ENCODE measurements at places on chromosomes 2 and 18.

- no peaks in the 10 kb centered on the region for H3K4me1 ChIP-seq
- no peak overlapping the region for H3K27ac ChIP-seq
- no peak overlapping the region for H3K4me3 ChIP-seq
- no peaks in the 10 kb centered on the region for H3K36me3 ChIP-seq
- peaks cover 7% of the 10 kb centered on the region for H3K27me3 ChIP-seq
- DNase-seq, result no peak
These were observed 11.6 kb upstream of the BOK start for GRCh38 chr2:241546771-241547498.

- H3K36me3 ChIP-seq, result peaks cover 35% of the 10 kb centered on the region
- H3K27me3 ChIP-seq, result no peaks in the 10 kb centered on the region
- H3K4me1 ChIP-seq, result no peaks in the 10 kb centered on the region
These were observed 84.5 kb downstream of the ABI2 start for GRCh38 chr2:203412546-203413331.

- H3K36me3 ChIP-seq, result peaks cover 30% of the 10 kb centered on the region
- H3K4me3 ChIP-seq, result no peak overlapping the region
- no peak for DNase-seq
These were observed 175.9 kb downstream of the NBAS start for GRCh38 chr2:15385184-15385583.

DNA sequence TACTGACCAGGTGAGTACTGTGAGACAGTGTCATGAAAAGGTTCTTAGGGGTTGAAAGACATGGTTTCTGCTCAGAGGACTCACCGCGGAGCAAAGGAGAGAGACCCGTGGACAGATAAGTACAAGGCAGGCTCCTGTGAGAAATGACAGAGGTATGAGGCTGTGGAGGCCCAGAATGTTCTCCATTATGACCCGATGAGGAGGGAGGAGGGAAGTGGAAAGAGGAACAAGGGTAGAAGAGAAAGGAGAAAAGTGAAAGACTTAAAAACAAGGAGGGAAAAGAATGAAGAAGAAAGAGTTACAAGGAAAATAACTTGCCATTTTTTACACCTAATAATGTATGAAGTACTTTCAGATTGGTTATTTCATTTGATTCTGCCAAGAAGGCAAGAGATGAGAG is 29.8 kb downstream of the MAPRE3 start:
- H3K4me3 ChIP-seq, result no peak overlapping the region
- peaks cover 9% of the 10 kb centered on the region for H3K27me3 ChIP-seq
- peak overlapping the region; percentile 60 for H3K27ac ChIP-seq
- DNase-seq, result no peak

DNA sequence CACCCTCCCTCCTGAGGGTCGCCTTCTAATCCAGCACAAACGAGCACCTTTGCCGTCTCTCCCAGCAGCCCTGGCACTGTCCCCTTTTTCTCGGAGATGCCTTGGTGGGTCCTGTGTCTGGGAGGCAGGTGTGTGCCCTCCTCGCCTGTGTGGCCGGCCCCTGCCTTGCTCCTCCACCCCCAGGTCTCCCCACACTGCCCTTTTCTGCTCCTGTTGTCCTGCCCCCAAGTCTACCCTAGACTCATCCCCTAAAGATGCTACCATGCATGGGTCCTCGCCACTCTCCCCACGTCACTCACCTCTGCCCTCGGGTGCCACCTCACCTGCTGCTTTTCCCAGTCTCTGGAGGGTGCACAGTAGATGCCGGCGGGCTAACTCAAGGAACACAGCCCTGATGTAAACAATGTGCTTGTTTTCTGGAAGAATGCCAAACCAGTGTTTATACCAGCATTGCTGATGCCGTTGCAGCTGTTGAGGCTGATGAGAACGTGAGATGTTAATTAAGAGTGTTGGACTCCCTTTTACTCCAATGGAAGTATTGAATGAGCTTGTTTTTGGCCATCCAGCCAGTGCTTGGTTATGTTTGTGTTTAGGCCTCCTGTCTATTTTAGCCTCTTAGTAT is 223.1 kb downstream of the AGAP1 start:
- H3K27me3 ChIP-seq, result peaks cover 13% of the 10 kb centered on the region
- H3K27ac ChIP-seq, result no peak overlapping the region
- no peaks in the 10 kb centered on the region for H3K4me1 ChIP-seq
- no peaks in the 10 kb centered on the region for H3K36me3 ChIP-seq
- H3K4me3 ChIP-seq, result no peak overlapping the region

DNA sequence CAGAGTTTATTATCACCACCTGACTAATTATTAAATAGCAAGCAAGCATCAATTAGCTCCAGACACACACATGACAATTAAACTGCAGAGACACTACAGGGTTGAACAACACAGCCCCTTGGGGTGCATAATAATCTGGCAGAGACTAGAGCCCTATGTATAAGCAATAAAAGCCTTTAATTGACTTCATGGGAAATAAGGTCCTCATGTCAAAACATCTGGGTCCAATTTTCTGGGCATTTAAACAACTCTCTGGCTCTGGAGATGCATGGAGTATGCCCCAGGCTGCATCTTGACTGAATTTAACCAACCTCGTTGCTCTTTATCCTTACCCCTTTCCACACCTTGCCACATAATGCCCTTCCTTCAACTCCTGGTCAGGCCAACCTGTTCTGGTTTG is 270.7 kb upstream of the THUMPD2 start:
- no peaks in the 10 kb centered on the region for H3K36me3 ChIP-seq
- no peaks in the 10 kb centered on the region for H3K4me1 ChIP-seq

- no peaks in the 10 kb centered on the region for H3K36me3 ChIP-seq
- no peak overlapping the region for H3K27ac ChIP-seq
- H3K4me1 ChIP-seq, result no peaks in the 10 kb centered on the region
- H3K4me3 ChIP-seq, result no peak overlapping the region
These were observed 2.2 kb downstream of the TWIST2 start for GRCh38 chr2:238850091-238850490.

DNA sequence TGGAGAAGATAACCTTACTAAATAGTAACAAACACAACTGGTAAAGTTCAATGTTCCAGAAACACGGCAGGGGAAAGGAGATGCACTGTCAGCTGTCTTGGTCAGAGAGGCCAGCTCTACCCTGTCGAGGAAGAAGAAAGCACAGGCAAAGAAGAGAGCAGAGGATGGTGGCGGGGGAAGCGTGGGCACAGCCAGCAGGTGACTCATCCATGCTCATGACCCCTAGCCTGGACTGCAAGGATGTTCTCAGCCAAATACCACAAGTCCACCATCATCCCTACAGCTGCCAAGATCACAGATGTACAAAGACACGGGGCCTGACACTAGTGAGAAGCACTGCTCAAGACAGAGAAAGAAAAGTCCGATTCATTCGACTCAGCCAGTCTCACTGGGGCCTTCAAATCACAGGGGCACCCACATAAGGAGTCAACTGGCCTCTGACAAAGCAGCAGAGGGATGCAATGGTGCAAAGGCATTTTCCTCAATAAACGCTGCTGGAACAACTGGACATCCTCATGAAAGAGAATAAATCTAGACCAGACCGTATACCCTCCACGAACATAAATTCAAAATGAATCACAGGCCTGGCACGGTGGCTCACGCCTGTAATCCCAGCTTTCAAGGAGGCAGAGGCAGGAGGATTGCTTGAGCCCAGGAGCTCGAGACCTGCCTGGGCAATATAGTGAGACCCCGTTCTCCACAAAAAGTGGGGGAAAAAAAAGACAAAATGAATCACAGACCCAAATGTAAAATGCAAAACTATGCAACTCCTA is 5.6 kb downstream of the DTYMK start:
- no peak overlapping the region for H3K4me3 ChIP-seq
- peaks cover 3% of the 10 kb centered on the region for H3K4me1 ChIP-seq
- H3K36me3 ChIP-seq, result peaks cover 15% of the 10 kb centered on the region

- H3K36me3 ChIP-seq, result no peaks in the 10 kb centered on the region
- H3K27ac ChIP-seq, result no peak within 1 kb of the TSS
- peak within 1 kb of the TSS; percentile 74 for H3K4me3 ChIP-seq
These were observed at the start of gene TMEFF2 for GRCh38 chr2:192194866-192195547. Gene TMEFF2 (minus strand): TSS chr2:192194933. CDS start chr2:192194524, 409 bp downstream.

GRCh38 chr18:2717407-2717806 is 61.9 kb downstream of the SMCHD1 start:
- peaks cover 16% of the 10 kb centered on the region for H3K4me1 ChIP-seq
- H3K36me3 ChIP-seq, result peaks cover 49% of the 10 kb centered on the region
- DNase-seq, result no peak
- H3K27ac ChIP-seq, result no peak overlapping the region
- H3K4me3 ChIP-seq, result no peak overlapping the region
- no peaks in the 10 kb centered on the region for H3K27me3 ChIP-seq

GRCh38 chr2:239201531-239201876 is 199.3 kb downstream of the HDAC4 start:
- H3K36me3 ChIP-seq, result peaks cover 14% of the 10 kb centered on the region
- no peak for DNase-seq
- H3K4me1 ChIP-seq, result peaks cover 7% of the 10 kb centered on the region
- H3K4me3 ChIP-seq, result no peak overlapping the region
- no peak overlapping the region for H3K27ac ChIP-seq

DNA sequence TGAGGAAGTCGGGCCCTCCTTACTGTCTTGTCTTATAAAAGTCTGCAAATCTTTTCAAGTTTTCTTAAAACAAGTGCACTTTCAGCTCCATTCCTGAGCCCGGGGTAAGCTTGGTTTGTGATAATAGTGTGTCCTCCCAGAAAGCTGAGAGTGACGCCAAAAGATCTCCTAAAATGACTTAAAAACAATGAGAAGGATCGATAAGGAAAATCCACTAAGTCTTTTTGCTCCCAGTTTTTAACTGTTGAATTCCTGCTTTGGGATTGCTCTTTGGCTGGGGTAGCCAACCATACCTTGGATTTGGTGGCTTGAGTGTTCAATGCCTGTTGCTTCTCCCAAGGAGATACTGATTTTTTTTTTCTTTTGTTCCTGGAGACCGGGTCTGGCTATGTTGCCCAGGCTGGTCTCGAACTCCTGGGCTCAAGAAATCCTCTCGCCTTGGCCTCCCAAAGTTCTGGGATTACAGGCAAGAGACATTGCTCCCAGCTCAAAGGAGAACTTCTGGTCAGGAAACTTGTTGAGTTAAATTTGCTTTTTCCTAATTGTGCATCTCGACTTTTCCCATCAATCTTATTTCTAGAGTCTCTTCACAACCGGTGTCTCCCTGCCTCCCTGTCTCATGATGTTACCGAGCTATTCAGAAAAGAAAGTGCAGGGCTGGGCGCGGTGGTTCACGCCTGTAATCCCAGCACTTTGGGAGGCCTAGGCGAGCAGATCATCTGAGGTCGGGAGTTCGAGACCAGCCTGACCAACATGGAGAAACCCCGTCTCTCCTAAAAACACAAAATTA is 3.0 kb downstream of the TGIF1 start:
- peaks cover 9% of the 10 kb centered on the region for H3K36me3 ChIP-seq
- H3K27me3 ChIP-seq, result no peaks in the 10 kb centered on the region
- DNase-seq, result no peak
- peak overlapping the region; percentile 96 for H3K4me3 ChIP-seq
- peak overlapping the region; percentile 100 for H3K27ac ChIP-seq
- peaks cover 17% of the 10 kb centered on the region for H3K4me1 ChIP-seq

DNA sequence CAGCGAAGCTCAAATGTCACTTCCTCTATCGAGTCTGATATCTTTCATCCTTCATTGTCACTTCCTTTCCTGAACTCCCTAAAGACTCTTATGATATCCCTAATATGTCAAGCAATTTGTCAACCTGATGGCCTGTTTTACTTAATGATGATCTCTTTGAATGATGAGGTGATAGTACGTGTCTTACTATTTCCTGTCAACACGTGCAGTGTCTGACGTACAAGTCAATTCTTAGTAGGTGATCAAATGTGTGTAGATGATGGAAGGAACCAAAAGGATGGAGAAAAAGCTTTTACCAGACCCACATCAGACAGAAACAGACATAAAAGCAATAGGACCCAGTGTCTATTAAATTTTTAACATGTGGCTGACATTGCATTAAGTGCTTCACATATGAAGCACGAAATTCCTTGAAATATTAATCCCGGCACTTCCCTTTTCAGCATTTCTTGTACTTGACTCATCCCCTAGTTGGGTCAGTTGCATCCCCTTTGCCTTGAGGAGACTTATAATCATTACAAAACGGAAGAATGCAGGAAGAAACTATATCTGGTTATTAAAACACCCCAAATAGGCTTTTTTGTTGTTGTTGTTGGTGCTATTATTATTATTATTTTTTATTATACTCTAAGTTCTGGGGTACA is 108.6 kb upstream of the NYAP2 start:
- H3K4me3 ChIP-seq, result no peak overlapping the region
- H3K36me3 ChIP-seq, result peaks cover 3% of the 10 kb centered on the region
- no peak for DNase-seq
- H3K27ac ChIP-seq, result no peak overlapping the region
- H3K27me3 ChIP-seq, result peaks cover 4% of the 10 kb centered on the region

GRCh38 chr18:54740136-54740846 is 88.0 kb upstream of the RAB27B start:
- H3K27me3 ChIP-seq, result peaks cover 5% of the 10 kb centered on the region
- H3K4me3 ChIP-seq, result no peak overlapping the region
- H3K36me3 ChIP-seq, result no peaks in the 10 kb centered on the region
- no peak overlapping the region for H3K27ac ChIP-seq

GRCh38 chr2:99878581-99879350 is 263.6 kb downstream of the AFF3 start:
- H3K4me3 ChIP-seq, result no peak overlapping the region
- DNase-seq, result no peak
- no peak overlapping the region for H3K27ac ChIP-seq
- peaks cover 54% of the 10 kb centered on the region for H3K4me1 ChIP-seq
- H3K27me3 ChIP-seq, result no peaks in the 10 kb centered on the region
- H3K36me3 ChIP-seq, result peaks cover 24% of the 10 kb centered on the region

- H3K36me3 ChIP-seq, result no peaks in the 10 kb centered on the region
- no peaks in the 10 kb centered on the region for H3K4me1 ChIP-seq
- DNase-seq, result no peak
- peaks cover 1% of the 10 kb centered on the region for H3K27me3 ChIP-seq
- no peak overlapping the region for H3K4me3 ChIP-seq
These were observed 91.6 kb downstream of the TMX3 start for GRCh38 chr18:68623342-68623741.

- H3K4me3 ChIP-seq, result no peak overlapping the region
- H3K36me3 ChIP-seq, result peaks cover 11% of the 10 kb centered on the region
- H3K27me3 ChIP-seq, result no peaks in the 10 kb centered on the region
- H3K4me1 ChIP-seq, result no peaks in the 10 kb centered on the region
- DNase-seq, result no peak
These were observed 65.0 kb downstream of the OXER1 start for GRCh38 chr2:42698940-42699339.

GRCh38 chr2:214069254-214069653 is 341.6 kb upstream of the VWC2L start:
- no peaks in the 10 kb centered on the region for H3K36me3 ChIP-seq
- no peaks in the 10 kb centered on the region for H3K4me1 ChIP-seq
- DNase-seq, result no peak
- no peak overlapping the region for H3K4me3 ChIP-seq
- H3K27me3 ChIP-seq, result no peaks in the 10 kb centered on the region

DNA sequence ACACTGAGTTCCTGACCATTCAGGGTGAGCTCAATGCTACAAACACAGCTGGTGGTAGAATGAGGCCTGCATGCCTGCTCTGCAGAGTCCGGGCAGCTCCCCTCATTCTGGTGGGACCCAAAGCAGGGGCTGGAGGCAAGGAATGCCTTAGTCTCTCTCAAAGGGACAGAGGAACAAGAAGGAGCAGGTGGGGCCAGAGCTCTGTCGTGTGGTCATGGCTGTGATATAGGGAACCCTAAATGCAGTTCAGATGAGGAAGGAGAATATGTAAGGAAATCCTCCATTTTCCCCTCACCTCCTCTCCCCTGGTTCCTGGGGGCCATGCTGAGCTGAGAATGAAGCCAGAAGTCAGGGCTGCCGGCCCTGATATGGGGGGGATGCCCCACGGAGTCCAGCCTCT is 334.3 kb downstream of the CYP26B1 start:
- no peak overlapping the region for H3K27ac ChIP-seq
- H3K27me3 ChIP-seq, result peaks cover 5% of the 10 kb centered on the region
- no peaks in the 10 kb centered on the region for H3K4me1 ChIP-seq
- H3K36me3 ChIP-seq, result no peaks in the 10 kb centered on the region
